Ammon's horn (tissue), 1 donor: ENCODE measurements at places on chromosomes 13 and 19.

DNA sequence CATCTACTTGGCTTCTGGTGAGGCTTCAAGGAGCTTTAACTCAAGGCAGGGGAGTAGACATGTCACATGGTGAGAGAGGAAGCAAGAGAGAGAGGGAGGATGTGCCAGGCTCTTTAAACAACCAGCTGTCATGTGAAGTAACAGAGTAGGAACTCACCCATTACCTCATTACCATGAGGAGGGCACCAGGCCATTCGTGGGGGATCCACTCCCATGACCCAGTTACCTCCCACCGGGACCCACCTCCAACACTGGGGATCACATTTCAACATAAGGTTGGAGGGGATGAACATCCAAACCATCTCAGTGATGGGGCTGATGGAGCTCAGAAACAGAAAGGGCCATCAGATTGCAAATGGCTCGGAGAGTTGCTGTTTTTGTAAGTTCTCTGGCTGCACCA is 12.9 kb downstream of the VSTM2B start:
- no peak for DNase-seq

DNA sequence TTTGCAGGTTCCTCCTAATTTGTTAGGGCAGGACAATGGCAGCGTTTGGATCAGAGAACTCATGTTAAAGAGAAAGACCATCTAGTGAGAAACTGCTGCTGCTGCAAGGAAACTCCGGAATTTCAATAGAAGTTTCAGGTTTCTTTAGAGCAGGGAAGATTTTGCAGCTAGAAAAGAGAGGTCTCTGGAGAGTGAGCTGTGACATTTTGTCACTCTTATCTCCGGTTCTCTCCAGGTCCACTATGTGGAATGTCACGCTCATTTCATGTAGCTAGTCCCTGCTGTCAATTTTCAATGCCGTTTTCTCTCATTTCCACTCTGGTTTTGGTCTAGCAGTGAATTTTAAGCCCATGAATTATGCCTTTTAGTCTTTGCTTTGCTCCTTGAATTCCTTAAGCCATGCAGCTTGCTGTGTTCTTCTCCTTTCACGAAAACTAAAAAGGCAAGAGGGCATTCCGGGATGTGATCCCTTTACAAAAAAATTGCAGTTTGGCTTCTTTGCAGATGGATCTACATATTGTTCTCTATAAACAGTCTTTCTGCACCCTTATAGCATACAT is 46.7 kb upstream of the POSTN start:
- DNase-seq, result no peak

DNA sequence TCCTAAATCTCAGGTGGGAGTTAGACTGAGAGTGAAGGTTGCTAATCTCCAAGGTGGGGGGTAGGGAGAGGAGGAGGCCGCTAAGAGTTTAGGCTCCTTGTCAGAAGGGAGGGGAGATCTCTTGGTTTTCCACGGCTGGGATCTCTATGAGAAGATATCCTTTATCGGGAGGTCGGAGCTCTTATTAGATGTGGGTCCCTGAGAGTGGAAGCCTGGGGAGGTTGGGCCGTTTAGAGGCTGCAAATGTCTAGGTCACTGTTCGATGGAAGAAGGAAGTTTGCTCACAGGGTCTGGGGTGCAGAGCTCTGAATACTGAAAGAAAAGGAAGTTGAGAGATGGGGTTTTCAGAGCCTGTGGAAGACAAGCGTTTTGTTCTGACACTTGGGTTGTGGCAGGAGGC is 3.8 kb downstream of the MYADM start:
- DNase-seq, result no peak

DNA sequence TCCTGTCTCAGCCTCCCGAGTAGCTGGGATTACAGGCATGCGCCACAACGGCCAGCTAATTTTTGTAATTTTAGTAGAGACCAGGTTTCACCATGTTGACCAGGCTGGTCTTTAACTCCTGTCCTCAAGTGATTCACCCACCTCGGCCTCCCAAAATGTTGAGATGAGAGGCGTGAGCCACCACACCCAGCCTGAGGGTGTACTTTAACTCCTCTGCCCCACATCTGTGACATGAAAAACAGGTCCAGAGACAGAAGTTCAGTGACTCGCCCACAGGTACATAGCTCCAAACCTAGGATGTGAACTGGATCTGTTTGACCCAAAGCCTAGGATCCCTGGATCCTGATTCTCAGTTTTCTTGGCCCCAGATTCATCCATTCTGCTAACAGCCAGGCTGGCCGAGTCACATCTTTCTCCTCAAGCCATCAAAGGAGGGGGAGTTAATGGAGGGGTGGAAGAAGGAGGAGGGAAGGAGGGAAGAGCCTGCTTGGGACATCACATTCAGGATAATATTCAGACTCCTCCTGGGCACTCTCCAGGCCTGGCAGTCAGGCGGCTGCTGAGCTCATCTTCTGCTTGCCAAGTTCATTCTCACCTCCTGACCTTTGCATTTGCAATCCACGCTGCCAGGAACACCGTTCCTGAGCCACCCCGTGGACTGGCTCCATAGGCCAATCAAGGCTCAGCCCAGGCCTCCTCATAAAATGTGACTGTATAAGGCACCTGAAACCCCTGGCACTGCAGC is 3.1 kb downstream of the SPC24 start:
- no peak for DNase-seq

DNA sequence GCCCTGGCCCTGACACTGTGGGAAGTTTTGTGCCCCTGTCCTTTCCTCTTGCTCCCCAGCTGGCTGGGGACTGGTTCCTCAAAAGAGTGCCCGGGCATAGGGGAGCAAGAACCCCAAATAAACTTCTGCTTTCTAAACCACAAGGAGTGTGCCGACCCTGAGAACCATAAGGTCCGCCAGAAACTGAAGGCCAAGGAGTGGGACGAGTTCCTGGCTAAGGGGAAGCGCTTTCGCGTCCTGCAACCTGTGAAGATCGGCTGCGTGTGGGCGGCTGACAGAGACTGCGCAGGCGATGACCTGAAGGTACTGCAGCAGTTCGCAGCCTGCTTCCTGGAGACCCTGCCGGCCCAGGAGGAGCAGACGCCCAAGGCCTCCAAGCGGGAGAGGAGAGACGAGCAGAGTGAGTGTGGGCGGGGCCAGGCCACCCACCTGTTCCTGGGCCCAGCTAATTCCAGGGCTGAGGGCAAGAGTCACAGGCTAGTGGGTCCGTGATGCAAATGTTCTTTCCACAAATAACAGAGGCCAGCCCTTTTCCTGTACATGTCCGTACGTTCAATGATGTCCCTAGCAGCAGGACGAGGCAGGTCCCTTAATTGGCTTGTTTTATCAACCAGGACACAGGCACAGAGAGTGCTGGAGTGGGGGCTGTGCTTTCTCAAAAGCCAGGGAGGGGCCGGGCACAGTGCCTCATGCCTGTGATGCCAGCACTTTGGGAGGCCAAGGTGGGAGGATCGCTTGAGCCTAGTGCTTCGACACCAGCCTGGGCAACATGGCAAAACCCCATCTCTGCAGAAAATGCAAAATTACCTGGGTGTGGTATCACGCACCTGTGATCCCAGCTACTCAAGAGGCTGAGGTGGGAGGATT is 25.6 kb downstream of the UBXN6 start:
- DNase-seq, result peak; percentile 57

GRCh38 chr19:34598217-34599155 is 78.5 kb downstream of the SCGB2B2 start:
- DNase-seq, result no peak

DNA sequence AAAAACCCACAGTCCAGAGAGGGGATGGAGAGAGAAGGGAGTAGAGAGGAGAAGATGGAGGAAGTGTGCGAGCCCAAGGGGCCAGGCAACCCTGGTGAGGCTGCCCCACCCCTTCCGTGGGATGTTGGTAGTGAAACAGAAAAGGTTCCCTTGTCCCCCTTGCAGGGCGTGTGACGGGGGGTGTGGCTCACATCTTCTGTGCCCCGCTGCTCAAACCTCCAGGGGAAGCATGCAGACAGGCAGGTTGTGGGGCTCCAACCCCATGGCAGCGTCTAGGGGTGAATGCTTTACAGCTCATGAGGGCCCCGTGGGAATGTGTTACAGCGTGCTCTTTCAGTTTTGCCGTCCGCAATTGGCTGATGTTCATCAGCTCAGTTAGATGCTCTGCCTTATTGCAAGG is 14.7 kb upstream of the EVI5L start:
- no peak for DNase-seq

- DNase-seq, result peak; percentile 77
Measured at GRCh38 chr19:5627395-5627904, 4.6 kb downstream of the SAFB start.

- no peak for DNase-seq
Measured at GRCh38 chr13:99053636-99054233, 75.9 kb upstream of the DOCK9 start.

DNA sequence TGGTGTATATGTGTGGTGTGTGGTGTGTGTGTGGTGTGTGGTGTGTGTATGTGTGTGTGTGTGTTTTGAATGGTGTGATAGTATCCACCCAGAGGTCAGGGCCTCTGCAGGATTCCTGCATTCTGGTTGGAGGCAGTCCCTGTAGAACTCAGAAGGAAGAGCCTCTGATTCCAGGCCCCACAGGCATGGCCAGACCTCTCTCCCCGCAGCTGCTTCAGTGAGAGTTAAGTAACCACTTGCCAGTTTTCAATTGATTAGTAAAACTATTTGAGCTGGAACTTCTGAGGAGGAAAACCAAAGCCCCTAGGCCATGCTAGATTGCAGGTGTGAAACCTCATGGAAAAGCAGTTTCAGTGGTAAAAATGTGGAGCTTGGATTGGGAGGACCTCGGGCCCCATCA is 2.1 kb downstream of the ATP12A start:
- DNase-seq, result no peak

DNA sequence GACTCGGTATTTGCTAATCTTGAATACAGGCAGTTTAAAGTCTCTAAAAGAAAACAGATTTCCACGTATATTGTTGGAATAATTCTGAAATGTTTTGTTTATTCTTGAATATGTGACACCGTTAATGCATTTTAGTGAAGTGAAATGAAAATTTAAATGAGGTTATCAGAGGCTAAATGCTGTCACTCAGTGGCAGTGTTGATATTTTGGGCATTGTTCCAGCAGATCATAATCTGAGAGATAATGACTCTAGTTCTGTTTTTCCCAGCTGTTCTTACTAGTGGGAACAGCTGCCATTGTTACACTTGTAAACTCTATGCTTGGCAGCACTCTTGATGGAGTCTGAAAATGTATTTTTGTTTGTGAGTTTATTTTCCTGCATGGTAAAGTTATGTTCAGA is 365.6 kb upstream of the SLC10A2 start:
- DNase-seq, result no peak

- DNase-seq, result peak; percentile 49
Measured at GRCh38 chr13:22925881-22926747, 254.7 kb upstream of the SGCG start.

- no peak for DNase-seq
Measured at GRCh38 chr13:101264931-101265330, 151.4 kb downstream of the NALCN start.

GRCh38 chr13:112078216-112078615 is 11.3 kb downstream of the SOX1 start:
- DNase-seq, result no peak

DNA sequence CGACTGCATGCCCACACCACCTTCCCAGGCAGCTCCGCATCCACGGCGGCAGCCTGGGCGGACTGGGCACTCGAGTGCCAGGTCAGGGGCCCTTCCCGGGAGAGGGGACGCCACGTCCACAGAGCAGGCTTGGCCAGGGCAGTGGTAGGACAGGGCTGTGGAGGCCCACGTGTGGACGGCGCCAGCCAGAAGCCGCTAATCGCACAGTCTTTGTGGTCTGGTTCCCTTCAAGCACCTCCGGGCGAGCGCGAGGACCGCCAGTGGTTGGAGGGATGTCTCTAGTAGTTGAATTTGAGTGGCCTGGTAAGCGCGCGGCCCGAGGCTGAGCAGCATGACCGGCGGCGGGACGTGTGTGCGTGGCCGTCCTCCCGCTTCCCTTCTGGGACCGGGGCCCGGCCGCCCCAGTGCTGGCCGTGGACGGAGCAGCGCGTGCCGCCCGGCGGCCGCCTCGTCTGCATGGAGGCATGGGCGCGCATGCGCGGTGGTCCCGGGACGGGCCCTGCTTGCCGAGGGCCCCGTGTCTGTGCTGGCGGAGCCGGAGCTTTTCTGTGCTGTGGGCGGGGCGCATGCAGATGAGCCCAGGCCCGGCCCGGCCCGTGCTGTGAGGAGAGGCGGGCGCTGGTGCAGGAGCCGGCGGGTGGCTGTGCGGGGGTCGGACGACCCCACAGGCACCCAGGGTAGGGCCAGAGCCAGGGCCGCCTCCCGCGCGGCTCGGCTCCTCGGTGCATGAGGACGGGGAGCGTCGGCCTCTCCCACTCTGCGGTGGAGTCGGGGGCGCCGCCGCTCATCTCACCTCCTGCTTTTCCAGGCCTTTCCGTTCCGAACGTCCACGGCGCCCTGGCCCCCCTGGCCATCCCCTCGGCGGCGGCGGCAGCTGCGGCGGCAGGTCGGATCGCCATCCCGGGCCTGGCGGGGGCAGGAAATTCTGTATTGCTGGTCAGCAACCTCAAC is 8.6 kb downstream of the PTBP1 start:
- no peak for DNase-seq

DNA sequence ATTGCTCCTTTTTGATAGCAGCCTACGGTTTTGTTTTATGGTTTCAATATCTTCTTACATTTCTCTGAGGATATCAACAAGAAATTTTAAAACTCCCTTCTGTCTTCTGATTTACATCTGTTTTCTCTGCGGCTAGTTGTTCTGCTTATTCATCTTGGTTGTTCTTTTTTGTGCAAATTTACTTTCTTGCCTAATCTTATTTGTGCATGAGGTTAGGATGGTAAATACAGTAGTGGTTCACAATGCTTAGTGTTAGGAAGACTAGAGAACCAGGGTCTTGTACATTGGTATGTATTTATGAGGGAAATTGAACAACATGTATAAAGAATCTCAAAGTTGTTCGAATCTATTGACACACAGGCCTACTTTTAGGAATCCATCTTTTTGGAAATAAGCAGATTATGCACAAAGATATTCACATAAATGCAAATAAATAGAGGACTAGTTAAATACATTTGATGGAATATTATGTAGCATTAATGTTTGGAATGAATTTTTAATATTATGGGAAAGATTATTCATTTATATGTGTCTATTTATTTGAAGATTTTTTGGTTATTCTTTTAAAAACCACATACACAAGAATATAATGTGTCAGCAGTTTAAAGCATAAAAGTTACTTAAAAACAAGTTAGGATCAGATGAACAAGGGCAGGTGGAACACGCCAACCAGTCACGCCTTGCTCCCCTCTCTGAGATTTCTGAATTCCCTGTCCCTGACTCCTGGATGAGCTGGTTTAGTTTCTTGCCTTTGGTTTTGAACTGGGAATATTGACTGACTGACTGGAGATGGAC is 51.4 kb upstream of the RFC3 start:
- DNase-seq, result no peak

GRCh38 chr13:90287521-90287920 is 1060.0 kb upstream of the MIR17HG start:
- DNase-seq, result no peak

DNA sequence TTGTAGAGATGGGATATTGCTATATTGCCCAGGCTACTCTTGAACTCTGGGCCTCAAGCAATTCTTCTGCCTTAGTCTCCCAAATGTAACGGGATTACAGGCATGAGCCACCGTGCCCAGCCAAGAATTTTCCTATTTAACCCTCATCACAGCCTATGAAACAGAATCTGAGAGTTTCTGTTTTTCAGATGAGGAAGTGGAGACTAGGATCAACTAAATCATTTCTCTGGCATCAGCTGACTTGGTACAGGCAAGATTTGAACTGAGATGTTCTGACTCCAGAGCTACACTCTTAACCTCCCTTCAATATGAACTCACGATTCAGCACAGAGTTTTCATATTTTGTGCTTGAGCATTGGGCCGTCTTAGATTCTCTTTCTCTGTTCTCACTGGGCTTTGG is 8.1 kb downstream of the ZNF460 start:
- DNase-seq, result no peak
